ENCODE measurements at places on chromosomes 6 and 20.

GRCh38 chr6:28907394-28907793 lies 16.4 kb downstream of the TRIM27 start:
- DNase-seq: no peak

DNA sequence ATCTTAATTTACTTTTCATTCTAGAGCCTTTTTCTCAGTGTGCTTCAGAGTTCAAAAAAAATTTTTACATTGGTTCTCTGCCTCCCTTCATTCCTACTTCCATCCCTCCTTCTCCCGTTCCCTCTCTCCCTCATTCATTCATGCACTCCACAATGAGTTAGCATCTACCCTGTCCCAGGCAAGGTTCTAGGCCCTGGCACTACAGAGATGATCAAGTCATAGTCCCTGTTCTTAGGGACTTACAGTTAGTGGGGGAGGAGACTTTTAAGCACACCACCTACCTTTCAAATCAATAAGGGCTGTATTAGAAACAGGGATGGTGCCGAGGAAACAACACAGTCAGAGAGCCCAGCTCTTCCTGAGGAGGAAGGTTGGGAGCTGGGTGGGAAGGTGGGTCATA lies 40.3 kb downstream of the MAP3K5 start:
- DNase-seq: no peak

DNA sequence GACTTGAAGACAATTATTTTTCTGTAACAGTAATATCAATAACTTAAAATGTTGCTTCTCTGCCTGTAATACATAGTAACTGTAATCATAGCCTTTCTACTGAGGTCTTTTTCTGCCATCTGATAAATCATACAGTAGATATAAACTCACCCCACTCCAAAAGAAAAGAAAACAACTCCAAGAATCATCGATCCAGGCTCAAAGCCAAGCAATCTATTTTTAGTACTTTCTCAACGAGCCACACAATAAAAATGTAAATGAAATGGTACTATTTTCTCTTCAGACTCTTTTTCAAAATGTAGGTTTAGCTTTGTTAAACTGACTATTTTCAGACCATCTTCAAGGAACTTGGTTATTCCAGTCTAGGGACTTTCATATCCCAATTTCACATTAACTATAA lies 493.3 kb downstream of the ADGRB3 start:
- DNase-seq: no peak

GRCh38 chr6:137937834-137938233 lies 70.8 kb downstream of the TNFAIP3 start:
- no peak for DNase-seq

DNA sequence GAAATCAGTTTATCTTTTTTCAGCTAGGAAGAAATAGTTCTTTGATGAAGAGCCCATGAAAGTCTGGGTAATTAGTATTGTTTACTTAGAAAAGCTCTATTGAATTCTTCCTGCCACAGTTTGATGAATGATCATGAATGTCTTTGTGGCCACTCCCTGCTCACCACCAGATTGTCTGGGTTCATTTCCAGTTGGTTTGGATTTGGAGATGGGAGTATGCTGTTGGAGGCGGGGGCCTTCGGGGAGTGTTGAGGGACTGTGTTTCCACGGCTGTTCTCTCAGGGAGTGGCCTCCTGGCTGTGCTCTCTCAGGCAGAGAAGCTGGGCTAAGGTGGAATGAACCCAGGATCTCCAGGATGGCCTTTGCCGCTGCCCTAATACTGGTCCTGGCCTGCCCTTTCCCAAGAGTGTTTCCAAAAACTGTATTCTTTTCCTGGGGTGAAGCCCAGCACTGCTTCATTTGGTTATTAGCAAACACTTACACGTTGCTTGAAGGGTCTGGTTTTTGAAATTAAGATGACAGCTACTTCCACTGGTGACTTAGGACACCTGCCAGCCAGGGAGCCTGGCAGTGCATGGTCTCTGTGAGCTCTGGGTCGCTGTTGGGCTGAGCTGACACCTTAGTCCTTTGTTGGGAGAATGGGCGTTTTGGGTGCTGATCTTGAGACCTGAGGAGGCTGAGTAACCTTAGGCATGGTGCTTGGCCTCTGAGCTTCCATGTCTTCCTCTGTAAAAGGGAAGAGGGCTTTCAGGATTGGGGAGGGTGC lies 23.2 kb downstream of the PRPF6 start:
- no peak for DNase-seq

GRCh38 chr6:79687759-79688158 lies 56.6 kb downstream of the SH3BGRL2 start:
- no peak for DNase-seq

DNA sequence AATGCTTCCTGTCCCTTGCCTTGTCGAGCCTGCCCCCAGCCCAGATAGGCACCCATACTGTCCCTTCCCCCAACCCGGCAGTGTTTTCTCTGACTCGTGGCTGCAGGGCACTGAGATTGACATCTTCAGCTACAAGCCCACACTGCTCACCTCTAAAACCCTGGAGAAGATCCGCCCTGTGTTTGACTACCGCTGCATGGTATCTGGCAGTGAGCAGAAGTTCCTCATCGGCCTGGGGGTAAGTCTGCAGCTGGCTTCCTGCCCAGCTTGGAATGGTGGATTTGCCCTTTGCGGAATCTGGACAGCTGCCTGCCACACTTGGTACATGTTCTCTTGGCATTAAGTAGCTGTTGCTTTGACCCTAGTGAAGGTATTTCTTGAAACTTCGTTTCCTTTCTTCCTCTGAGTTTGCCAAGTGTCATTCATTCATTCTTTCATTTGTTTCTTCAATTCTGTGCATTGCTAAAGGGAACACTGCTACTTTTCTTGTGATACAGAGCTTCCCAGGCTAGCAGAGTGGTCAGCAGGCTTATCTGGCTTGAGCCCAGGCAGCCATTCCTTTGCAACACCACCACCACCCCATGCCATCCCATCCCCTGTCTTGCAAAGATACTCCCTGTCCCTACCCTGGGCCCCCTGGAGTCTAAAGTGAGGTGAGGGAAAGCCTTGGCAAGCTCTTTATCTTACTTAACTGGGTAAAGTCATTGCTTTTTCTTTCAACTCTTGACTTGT lies 26.2 kb downstream of the CCDC167 start:
- no peak for DNase-seq

DNA sequence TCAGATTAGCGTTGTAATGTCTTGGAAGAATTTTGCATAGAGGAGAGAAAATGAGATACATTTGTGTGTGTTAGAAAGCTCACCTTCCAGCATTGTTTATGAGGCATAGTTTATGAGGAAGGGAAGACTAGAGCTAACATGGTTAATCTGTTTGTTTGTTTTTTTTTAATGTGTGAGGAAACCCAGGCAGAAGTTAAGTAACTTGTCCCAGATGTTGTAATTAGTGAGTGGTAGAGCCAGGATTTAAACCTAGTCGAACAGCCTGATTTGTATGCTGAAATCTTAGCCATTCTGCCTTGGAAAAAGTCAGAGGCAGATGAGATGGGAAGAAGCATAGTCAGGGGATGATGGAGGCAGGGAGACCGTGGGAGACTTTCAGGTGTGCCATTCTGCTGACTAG lies 29.1 kb downstream of the NDUFAF5 start:
- no peak for DNase-seq

GRCh38 chr6:137496909-137497720 lies 2.9 kb upstream of the OLIG3 start:
- no peak for DNase-seq

- no peak for DNase-seq
Observed at GRCh38 chr20:2285193-2285592, 10.6 kb upstream of the TGM3 start.

GRCh38 chr20:46559685-46560440 lies 9.4 kb upstream of the OCSTAMP start:
- no peak for DNase-seq

GRCh38 chr6:21257125-21257524 lies 336.4 kb upstream of the SOX4 start:
- DNase-seq: no peak

GRCh38 chr6:139008117-139008516 lies 20.1 kb upstream of the REPS1 start:
- no peak for DNase-seq

GRCh38 chr6:124285146-124285545 lies 481.5 kb downstream of the NKAIN2 start:
- no peak for DNase-seq

GRCh38 chr6:167324111-167324510 lies 775 bp upstream of the TTLL2 start:
- no peak for DNase-seq

DNA sequence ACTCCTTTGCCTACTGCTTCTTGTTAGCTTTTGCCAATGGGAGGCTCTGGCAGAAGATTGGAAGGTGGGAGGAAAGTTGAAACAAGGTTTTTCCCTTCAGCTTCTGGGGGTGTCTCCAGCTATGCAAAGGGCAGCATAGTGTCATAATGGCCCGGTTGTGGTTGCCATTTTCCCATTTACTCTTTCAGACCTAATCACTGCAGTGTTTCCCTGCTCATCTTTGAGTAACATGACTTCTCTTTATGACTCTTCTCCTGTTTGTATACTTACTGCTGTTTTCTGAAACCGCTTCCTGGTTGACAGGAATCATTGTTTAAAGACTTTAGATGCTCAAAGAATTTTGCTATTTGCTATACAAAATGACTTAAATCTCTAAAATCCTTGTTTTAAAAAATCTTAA lies 19.9 kb downstream of the NRN1 start:
- DNase-seq: no peak

DNA sequence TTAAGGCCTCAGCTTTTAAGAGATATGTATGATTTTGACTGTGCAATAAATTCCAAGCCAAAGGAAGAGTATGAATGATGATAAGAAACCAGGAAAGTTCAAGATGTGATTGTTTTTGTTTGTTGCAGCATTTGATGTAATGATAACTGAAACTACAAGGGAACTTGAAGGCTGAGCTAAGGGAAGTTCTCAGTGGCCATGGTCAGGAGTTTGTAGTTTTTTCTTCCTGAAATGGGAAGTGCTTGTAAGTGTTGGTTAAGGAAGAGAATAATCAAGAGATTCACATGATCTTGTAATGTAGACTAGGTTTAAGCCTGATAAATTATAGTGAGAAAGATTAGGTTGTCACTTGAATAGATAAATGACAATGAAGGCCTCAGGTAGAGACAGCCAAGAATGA lies 53.4 kb downstream of the PTCHD4 start:
- DNase-seq: no peak

- no peak for DNase-seq
Observed at GRCh38 chr6:87756858-87757257, 54.8 kb upstream of the AKIRIN2 start.

DNA sequence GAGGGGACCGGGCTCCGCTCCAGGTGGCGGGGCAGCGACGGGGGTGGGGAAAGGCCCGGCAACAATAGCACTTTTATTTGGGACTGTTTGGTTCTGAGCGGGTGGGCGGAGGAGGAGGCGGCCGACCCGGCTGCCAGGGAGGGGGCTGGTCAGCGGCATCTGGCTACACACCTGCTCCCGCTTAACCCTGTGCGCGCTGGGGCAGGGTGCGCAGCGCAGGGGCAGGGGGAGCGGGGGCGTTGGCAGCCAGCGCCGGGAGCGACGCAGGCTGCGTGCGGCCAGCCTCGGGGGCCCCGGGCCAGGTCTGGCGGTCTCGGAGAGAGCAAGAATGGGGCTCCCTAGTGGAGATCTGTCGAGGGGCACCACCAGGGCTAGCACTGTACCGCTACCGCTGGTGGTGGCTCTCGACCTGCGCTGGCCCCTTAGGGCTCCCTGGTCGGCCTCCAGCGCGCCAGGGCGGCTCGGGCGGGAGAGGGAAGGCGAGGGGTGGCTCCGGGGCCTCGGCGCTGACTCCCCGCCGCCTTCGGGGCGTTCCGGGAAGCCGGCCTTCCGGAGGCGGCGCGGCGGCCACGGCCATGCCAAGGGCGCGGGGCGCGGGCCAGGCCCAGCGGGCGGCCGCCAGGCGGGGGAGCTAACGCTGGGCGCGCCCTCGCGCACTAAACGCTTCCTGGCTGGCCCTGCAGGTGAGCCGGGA lies 92.4 kb downstream of the NCR2 start:
- no peak for DNase-seq

DNA sequence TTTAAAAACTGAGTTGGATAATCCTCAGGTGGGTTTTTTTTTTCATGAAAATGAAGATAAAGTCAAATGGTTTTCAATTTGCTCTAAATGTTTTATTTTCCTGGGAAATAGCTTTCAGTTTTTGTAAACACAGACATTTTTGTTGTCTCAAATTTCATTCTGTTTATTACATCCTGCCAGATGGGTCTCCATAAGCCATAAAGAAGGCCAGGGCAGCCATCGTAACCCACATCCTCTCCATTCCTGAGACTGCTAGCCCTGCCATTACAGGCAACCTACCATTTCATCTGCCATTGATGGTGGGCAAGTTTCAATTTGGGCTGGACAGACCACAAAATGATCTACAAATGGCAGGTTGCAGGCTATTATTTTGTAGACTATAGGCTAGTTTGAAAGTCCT lies 60.8 kb downstream of the BTBD3 start:
- DNase-seq: no peak

DNA sequence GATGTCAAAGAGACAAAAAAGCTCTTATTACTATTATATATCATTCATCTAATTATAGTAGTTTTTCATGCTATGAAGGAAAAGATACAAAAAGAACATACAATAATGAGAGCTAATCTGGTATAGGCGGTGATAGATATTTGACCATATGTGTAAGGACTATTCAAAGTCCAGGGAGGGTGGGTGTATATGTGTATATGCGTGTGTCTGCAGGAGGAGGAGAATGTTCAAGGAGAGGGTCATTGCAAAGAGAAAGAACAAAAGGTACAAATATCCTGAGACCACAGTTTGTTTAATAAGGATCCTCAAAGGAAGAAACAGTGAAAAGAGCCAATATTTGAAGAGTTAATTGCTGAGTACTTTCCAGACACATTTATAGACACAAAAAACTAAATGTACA lies 1288.6 kb upstream of the CITED2 start:
- no peak for DNase-seq

GRCh38 chr6:90537723-90538258 lies 49.1 kb downstream of the MAP3K7 start:
- DNase-seq: no peak

- no peak for DNase-seq
Observed at GRCh38 chr6:97145691-97146090, 137.3 kb downstream of the MMS22L start.

DNA sequence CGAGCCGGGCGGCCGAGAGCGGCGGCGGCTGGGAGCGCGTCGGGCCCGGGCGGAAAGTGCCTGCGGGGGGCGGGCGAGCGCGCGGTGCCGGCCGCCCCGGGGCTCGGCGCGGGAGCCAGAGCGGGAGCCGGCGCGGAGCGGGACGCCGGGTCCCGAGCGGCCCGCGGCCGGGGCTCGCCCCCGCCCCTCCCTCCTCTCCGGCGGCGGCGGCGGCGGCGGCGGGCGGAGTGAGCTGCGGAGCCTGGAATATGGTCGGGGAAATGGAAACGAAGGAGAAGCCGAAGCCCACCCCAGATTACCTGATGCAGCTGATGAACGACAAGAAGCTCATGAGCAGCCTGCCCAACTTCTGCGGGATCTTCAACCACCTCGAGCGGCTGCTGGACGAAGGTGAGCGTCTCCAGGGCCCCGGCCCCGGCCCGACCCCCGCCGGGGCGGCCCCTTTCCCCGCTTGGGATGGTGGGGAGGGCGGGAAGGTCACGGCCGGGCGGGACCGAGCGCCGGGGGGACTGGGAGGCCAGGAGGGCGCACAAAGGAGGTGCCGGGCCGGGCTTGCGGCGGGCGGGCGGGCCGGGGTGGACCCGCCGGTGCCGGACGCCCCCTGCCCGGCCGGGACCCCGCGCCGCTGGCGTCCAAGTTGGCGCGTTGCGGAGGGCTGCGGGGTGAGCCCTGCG lies 565 bp downstream of the QKI start:
- no peak for DNase-seq

- DNase-seq: no peak
Observed at GRCh38 chr6:166692723-166693302, 65.8 kb upstream of the RPS6KA2 start.

GRCh38 chr6:159858259-159858658 lies 32.5 kb upstream of the MAS1 start:
- DNase-seq: no peak
